ENCODE measurements at places on chromosomes 11 and 22.

GRCh38 chr11:69301455-69302401 is 7.8 kb downstream of the MYEOV start:
- DNase-seq: peak; percentile 37

GRCh38 chr11:111045874-111046273 is 199.7 kb upstream of the POU2AF2 start:
- DNase-seq: no peak

- no peak for DNase-seq
Observed at GRCh38 chr22:40594924-40595323, 41.6 kb downstream of the MRTFA start.

DNA sequence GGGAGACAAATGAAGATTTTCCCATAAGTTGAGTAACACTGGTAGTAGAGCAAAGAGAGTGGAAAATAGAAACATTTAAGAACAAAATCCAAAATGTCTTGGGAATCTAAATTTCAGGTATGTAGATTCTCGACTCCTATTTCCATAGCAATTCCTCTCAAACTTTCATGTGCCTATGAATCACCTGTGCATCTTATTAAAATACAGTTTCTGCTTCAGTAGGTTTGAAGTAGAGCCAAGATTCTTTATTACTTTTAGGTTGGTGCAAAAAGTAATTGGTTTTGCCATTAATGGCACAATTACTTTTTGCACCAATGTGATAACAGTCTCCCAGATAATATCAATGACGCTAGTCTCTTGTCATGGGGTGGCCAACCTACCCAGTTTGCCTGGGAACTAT is 115.3 kb upstream of the SLC5A12 start:
- no peak for DNase-seq

DNA sequence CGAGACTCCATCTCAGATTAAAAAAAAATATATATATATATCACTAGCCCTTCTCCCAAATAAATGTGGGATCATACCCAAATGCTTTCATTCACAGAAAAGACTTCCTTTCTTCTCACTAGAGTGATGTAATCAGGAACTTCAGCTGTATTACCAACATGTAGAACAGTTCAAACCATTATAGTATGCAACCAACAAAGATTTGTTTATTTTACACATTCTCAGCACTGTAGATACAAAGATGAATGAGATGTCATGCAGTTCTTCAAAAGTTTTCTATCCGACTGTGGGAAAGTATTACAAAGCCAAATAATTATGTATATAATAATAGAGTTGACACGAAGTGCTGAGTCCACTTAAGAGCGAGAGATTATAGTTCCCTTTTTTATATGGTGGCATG is 22.2 kb upstream of the ZNF143 start:
- no peak for DNase-seq

GRCh38 chr11:118623269-118623655 is 15.8 kb downstream of the PHLDB1 start:
- no peak for DNase-seq

DNA sequence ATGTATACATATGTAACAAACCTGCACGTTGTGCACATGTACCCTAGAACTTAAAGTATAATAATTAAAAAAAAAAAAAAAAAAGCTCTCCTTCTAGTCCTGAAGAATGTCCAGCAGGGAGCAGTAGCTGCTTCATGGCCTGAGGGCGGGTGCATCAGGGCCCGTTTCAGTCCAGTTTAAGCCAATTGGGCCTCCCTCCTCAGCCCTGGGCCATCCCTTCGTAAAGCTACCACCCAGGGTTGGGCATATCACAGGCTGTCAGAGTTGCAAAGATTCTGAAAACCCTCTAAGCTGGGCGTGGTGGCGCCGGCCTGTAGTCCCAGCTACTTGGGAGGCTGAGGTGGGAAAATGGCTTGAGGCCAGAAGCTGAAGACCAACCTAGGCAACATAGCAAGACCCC is 5.4 kb downstream of the TMPRSS13 start:
- no peak for DNase-seq

DNA sequence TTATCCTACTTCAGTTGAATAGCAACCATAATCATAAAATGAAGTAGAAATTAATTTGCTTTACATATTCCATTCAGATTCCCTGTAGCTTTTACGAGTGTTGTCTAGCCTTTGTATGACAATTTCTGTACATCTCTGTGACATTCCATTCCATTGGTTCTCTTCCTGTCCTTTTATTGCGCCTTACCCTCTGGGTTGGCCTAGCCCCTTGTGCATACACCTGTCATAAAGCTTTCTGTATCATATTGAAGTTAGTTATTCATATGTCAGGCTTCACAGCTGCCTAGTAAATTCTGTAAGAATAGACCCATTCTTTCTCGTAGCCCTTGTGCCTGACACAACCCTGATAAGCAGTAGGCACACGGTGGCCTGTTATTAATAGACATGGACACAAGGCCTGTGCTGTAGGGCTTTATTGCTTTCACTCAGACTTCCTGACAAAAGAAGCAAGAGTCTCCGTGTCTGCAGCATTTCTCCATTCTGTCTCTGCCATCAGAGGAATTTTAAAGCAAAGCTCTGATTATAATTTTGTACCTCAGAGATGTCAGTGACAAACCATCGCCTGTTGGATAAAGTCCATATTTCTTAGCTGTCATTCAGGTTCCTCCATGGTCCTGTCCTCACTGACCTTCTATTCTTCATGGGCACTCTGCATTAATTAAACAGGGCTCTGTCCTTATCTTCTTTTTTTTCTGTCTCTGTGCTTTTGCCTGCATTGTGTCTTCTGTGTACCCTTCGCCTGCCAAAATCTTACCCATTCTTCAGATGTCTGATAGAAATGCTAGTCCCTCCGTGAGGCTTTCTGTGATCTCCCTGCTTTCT is 49.4 kb downstream of the BID start:
- DNase-seq: no peak

DNA sequence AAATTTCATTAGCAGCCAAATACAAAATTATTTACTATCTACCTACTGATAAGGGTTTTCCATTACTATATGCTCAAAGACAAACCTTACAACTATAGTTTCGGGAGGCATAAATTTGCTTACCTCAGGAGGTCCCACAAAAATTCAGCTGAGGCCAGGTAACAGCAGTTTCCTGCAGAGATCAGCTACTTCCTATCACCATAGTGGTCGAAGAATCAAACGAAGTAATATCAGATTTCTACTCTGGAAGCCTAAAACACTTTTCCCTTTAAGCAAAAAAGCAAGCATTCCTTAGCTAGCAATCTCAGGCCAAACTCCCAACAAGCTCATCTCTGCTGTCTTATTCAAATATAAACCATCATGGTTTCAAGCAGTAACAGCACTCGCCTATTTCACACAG is 3.1 kb downstream of the NAP1L4 start:
- no peak for DNase-seq

- peak; percentile 41 for DNase-seq
Observed at GRCh38 chr22:35231585-35232084, 25.7 kb upstream of the HMGXB4 start.

DNA sequence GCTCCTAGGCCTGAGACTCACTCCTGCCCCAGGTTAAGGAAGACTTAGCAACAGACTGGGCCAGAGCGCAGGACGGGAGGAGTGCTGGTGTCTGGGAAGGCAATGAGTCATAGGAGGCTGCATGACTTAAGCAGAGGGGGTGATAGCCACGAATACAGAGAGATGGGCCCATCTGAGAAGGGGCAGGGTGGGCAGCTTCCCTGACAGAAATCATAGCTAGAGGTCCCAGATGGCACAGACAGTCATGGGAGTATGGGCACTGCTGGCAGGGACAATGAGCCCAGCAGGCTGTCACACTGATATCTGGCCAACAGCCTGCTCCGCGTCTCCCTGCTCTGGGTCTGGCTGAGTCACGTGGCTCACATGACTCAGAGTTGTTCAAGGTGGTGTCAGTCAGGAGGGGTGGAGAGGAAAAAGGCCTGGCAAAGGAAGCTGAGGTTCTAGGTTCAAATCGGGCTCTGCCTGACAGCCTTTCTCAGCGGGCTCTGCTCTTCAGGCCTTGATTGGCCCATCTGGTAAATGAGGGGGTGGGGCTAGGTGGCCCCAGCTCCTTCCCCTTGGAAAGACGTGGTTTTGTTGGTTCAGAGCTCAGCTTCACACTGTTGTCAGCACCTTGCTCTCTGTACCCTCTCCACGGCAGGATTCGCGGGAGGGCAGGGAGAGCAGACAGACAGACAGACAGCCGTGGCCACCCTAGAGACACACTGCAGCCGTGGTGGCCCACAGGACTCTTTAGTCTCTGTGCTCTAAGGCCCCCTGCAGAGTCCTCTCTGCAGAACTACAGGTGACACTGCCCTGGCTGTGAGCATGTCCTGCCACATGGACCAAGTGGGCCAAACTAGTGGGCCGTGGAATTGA is 47.8 kb downstream of the DBX1 start:
- DNase-seq: peak; percentile 17

DNA sequence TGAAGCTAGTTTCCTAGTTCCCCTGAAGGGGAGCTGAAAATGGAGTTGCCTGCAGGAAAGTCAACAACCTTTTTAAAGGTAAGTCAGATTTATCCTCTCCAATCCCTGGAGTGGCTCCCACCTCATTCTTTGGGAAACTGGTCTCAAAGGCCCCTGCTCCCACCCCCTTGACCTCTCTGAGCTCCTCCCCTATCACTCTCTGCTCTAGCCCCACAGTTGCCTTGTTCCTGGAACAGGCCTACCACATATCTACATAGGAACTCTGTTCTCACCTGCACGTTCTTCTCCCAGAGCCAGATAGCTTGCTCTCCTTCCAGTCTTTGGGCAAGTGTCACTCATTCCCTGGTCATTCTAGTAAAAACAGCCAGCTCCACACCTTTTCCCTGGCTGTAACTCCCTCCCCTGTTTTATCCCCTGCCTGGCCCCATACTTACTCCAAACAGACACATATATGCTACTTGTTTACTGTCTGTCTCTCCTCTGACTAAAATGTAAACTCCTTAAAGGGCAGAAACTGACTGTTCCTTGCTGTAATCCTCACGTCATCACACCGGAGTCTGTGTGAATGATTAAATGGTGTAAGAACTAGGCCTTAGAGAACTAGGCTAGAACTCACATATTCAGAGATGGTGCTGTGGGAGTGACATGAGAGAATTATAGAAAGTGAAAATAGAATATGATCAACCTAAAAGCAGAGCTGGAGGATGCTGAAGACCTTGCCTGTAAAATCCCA is 53.3 kb downstream of the TCF20 start:
- no peak for DNase-seq

DNA sequence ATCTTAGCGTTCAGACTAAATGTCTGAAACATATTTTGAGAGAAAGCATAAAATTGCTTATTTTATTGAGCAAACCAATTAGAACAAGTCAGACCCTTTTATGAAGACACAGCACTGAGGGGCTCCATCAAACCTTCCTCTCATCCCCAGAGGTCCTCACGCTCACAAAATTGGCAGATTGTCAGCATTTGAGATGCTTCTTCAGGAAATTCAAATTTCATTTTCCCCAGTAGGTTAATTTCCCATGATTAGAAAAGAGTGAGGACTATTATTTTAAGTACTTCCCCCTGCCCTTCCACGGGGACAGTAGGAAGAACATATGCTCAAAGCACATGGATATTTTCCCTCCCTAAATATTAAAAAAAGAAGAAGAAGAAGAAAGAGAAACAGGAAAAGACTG is 851.8 kb downstream of the BRD1 start:
- no peak for DNase-seq

DNA sequence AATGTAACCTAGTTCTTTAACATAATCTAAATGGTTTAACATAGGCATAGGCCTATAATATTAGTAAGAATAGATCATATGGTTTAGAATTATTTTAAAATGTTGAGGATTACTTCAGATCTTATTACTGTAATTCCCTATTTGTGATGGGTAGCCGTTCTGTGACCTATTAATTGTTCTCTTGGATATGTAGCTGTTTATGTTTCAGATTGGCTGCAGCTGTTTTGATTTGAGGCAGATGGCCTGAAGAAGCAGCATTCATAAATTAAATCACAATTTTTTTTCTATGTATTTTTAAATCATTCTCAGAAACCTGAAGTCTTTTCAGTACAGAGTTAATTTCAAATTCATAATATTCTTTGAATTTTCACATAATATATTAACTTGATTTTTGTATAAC is 104.5 kb downstream of the PDE3B start:
- no peak for DNase-seq

- DNase-seq: no peak
Observed at GRCh38 chr22:20811971-20812660, 38.2 kb downstream of the SERPIND1 start.
